HL-60 (cell line): ENCODE measurements at places on chromosomes 7 and 10.
A peak's percentile ranks its signal among the peaks of the same experiment; 100 is the strongest.

DNA sequence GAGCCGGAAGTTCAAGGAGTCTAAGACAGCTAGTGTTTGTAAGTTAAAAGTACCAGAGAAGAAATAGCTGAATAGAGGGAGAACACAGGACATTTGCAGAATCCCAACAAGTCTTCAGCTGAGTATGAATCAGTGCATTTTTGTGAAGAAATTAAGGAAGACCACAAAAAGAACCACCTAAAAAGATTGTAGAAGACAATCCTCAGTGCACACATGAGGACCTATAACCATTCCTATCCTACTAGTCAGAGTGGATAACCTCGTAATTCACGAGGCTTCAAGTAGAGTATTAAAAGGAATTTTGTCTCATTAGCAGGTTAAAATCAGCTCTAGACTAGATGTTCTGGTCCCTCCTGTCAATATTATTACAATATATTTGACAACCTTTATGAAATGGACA is 295.4 kb upstream of the KAT6B start:
- DNase-seq = no peak

- DNase-seq = peak; percentile 8
These were observed 155.3 kb downstream of the SFMBT2 start for GRCh38 chr10:7255517-7255916.

DNA sequence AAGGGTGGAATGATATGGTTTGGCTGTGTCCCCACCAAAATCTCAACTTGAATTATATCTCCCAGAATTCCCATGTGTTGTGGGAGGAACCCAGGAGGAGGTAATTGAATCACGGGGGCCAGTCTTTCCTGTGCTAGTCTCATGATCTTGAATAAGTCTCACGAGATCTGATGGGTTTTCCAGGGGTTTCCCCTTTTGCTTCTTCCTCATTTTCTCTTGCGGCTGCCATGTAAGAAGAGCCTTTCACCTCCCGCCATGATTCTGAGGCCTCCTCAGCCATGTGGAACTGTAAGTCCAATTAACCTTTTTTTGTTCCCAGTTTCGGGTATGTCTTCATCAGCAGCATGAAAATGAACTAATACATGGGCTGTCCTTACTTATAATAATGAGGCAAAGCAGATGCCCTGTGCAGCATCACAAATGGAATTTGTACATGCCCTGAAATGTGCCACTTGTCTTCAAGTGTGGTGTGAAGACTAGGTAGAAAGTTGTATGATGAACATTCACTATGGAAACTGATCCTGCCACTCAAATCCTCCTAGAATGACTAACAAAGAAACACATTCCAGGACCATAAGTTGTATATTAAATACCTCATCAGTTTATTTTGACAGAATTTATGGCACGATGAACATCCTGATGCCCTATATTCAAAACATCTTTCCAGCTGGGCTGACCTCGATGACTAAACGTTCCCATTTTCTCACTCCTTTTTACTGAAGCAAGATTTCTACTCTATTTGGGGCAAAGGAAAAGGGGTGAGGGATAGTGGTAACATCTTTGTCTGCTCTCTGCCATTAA is 122.8 kb upstream of the CTTNBP2 start:
- DNase-seq = no peak

GRCh38 chr7:96729820-96730219 is 20.2 kb upstream of the SEM1 start:
- no peak for DNase-seq

DNA sequence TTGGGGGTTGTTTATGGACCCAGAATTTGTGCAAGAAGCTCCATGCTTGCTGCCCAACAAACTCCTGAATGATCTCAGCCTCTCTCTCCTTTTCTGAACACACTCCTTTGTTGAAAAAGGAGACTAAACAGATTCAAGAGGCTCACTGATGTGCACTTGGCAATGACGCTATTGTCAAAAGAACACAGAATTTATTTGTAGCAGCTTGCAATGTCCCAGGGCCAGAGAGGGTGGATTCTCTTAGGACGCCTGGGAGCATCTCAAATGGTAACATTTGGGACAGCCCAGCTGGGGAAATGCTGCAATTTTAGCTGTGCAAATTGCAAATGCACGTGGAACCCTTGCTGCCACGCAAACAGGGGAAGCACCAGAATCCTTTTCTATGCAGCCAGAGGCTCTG is 79.9 kb downstream of the GPR26 start:
- DNase-seq = no peak

DNA sequence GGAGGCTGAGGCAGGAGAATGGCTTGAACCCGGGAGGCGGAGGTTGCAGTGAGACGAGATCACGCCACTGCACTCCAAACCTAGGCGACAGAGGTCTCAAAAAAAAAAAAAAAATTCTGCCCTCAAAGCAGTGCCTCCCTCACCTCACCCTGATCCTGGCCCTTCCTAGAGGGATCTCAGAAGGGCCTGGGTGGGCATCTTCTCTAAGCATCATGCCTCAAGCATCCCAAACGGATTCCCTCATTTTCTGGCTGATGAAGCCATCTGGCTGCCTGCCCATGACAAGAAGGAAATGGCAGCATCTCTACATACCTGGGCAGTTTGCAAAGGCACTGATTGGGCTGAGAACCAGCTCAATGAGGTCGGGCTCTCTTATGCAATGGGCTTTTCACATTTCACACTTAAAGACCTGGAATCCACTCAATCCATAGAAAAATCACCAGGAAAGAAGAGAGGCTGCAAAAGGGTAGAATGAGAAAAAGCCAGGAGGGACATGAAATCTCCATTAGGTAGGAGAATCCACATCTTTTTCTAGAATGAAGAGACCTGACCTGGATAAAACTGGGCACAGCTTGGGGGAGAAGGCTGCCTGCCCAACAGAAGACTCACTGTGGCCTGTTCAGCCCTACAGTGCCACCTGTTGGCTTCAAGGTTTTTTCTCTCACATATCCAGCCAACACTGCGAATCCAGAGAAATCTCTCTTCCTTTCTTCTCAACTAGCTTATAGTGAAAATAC is 48.1 kb downstream of the PDLIM1 start:
- DNase-seq = peak; percentile 13

DNA sequence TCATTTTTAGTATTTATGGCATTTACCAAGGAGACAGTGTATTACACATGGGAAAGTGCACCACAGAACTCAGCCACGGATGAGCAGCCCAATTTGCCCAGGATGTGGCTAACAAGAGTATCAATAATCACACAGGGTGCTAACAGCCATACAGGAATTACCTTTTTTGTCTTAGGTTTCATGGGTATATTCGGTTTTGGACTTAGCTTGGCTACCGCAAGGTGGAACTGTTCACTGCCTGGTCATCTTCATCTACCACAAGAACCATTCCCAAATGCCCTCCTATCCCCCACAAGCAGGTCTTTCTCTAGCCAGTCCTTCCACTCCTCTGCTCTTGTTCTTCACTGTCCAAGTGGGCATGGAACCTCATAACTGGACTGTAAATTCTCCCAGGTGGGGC is 6.0 kb downstream of the PDLIM1 start:
- DNase-seq = no peak

- DNase-seq = no peak
These were observed 36.0 kb downstream of the KIAA1549 start for GRCh38 chr7:138945154-138945553.

GRCh38 chr10:62626079-62626478 is 178.4 kb upstream of the ADO start:
- DNase-seq = no peak

DNA sequence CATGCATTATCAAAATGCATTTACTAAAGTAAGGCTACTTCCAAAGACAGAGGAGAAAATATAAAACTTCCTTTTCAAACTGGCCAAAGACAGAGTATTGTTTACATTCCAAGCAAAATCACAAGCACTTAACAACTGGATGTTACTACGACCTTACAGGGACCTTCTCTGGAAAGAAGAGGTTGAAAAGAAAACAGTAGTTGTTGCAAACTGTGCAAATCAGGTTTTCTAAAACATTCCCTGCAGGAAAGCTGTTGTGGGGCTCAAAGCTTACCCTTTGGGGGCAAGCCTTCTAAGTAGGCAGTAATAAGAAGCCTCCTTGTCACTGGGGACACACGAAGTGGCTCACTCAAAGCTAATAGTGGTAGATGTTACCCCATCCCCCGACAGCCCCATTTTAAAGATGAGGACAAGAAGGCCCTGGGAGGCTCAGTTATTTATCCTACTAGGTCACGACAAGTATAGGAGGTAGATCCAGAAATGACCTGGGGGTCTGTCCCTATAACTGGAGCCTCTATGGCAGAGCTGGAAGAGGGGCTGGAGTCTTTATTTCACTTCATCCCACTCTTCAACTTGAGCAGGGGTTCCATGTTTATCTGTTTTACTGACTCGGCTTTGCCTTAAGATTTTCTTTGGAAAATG is 46.6 kb downstream of the ATXN7L1 start:
- DNase-seq = no peak

GRCh38 chr7:158094046-158094445 is 493.6 kb downstream of the PTPRN2 start:
- no peak for DNase-seq

- DNase-seq = no peak
These were observed 19.0 kb upstream of the AZGP1 start for GRCh38 chr7:99994819-99995218.

DNA sequence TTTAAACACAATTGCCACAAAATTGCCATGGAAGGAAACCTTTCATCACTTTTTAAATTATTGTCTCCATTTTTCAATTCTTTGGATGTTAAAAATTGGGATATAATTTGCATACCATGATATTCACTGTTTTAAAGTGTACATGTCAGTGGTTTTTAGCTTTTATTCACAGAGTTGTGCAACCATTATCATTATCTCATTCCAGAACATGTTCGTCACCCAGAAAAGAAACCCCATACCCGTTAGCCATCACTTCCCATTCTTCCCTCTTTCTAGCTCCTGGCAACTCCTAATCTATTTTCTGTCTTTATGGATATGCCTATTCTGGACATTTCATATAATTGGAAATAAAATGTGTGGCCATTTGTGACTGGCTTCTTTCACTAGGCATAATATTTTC is 260.3 kb upstream of the FERD3L start:
- no peak for DNase-seq

DNA sequence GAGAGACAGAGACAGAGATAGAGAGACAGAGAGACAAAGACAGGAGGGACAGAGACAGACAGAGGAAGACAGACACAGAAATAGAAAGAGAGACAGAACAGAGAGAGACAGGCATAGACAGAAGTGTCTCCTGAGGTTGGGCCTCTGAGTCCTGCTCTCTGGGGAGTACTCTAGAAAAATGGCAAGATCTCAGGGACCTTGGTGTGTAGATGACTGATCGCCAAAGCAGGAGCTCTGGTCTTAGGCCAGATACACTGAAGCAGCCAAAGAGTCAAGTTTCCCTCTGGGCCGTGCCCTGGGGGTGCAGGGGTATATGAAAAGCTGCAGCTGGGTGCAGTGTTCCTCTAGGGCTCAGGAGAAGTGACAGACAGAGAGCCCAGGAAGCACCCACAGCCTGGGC is 176.6 kb upstream of the TNS3 start:
- no peak for DNase-seq

DNA sequence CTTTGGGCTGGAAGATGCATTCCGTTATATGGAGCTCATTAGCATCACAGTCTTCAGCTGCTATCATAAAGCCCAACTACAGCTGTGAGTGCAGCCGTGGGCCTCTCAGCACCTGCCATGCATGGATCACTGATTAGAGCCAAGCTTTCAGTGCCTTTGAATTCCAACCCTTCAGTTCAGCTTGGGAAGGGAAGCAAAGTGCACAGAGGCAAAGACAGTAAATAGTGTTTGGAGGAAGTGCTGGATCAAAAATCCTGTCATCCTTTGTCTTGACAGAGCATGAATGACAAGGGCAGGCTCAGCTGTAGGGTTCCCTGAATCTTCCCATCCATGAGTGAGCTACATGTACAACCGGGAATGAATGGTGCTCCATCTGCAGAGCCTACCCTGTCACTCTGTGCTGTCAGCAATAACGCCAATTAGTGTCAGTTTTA is 153.7 kb downstream of the DNAJB9 start:
- no peak for DNase-seq

DNA sequence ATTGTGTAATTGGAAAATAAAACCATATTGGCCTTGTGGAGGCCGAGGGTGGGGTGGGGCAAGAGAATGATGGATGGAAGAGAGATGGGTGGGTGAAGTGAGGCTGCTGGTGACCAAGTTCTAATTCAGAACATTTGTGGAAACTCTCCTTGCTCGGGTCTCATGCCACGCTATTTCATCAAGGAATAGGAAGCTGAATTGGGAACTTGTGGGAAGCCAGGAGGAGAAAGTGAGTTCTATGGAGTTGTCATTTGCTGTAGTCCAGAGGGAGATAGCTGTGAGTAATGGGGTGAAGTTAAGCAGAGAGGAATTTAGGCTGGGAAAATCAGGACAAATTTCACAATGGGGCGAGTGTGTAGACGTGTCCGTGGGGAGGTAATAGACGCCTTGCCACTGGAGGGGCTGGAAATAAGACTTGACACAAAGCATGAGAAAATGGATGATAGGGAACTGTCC is 339.2 kb downstream of the LRMDA start:
- no peak for DNase-seq

- no peak for DNase-seq
These were observed 2.1 kb downstream of the CPED1 start for GRCh38 chr7:120990468-120991118.

GRCh38 chr7:134067164-134067563 is 60.0 kb upstream of the LRGUK start:
- DNase-seq = no peak

GRCh38 chr7:155477476-155477875 is 19.5 kb downstream of the EN2 start:
- DNase-seq = no peak

- DNase-seq = no peak
These were observed 785.2 kb downstream of the NRG3 start for GRCh38 chr10:82660205-82660604.

GRCh38 chr10:84201682-84202081 is 7.3 kb downstream of the CDHR1 start:
- no peak for DNase-seq
